Breast epithelium (tissue), 4 donors: ENCODE measurements at places on chromosomes 5 and 9.

- no peak for DNase-seq
Measured at GRCh38 chr9:20447291-20447690, 175.0 kb downstream of the MLLT3 start.

DNA sequence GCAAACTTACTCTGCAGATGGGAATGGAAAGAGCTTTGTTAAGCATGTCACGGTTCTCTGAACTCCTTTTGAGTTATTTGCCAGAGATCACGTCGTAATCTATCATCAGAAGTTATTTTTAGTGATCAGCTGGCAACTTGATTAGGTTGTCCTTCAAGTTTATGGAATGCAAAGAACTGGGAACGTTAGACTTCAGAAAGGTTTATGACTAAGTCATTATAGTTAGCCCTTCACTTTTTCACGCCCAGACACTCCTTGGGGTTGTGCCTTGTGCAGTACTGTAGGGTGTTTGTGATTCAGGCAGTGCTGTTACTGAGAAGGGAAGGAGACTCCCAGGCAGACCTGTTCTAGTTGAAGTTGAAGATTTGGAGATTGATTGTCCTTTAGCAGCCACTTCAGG lies 26.8 kb upstream of the PHF2 start:
- DNase-seq = no peak

DNA sequence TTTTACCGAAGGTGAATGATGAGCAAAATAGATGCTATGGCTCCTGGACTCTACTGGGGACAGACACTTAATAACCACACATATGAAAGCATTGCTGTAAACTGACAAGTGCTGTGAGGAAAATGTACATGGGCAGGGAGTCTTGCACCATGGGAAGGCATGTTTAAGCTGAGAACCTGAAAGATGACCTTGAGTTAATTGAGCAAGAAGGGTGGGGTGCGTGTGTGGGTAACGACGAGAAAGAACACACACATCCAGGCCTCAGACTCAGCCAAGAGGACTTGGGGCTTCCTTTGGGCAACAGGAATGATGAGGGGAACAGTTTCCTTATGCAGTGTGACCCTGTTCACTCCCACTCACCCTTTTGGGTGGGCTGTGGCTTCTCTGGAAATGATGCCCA lies 73.1 kb downstream of the HSPA4 start:
- no peak for DNase-seq

DNA sequence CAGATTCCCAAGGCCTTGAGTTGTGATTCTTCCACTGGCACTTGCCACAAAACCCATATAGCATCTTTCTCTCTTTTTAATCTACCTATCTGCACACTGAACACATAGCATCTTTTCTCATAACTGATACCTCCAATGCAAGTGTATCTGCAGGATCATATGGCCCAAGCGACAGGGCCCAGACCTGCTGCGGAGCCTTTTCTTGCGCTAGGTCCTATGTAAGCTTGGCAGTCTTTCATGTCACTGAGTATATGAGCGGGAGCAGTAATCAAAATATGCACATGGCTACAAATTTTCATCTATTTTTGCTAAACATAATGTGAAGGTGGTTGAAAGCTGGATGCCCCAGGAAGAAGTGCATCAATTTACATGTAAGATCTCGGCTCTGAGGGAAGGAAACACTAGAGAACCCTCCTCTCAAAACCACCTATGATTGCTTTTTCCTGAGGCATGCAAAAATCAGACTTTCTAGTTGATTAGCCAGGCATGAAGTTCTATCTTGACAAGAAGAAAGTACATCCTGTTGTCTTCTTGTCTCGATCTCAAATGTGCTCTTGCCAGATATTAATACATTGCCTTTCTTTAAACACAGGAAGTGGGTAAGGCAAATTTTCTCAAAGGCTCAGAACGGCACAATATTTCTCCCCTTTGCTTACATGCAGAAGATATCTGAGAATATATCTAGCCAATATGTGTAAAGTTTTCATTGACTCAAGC lies 26.9 kb upstream of the CEMIP2 start:
- no peak for DNase-seq

DNA sequence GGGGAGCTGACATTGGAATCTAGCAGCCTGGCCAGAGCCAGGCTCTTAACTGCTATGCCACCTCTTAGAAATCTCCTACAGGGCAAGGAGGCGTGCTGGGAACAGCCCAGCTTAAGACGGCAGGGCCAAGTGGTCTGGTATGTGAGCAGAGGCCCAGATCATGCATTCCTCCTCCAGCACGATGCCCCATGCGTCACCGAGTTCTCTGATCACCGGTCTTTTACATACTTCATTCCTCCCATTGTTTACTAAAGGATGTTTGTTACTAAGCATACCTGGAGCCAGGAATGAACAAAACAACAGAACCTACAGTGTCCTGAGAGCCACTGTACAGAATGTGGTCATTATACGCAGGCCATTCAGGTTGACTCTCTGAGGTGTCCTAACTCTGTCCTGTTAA lies 73.8 kb downstream of the TRIO start:
- no peak for DNase-seq

GRCh38 chr5:36724467-36725332 lies 118.3 kb downstream of the SLC1A3 start:
- no peak for DNase-seq

GRCh38 chr5:123753937-123754891 lies 242.2 kb downstream of the CSNK1G3 start:
- no peak for DNase-seq

- DNase-seq = no peak
Measured at GRCh38 chr9:5870691-5871090, 20.0 kb upstream of the MLANA start.

- DNase-seq = no peak
Measured at GRCh38 chr9:77743386-77743785, 95.3 kb upstream of the GNA14 start.
